T-helper 17 cell (primary cell): ENCODE measurements at places on chromosomes 12 and 14.

GRCh38 chr12:3438401-3438800 is 52.6 kb upstream of the PRMT8 start:
- DNase-seq, result no peak

- no peak for DNase-seq
These were observed 20.1 kb downstream of the DENND5B start for GRCh38 chr12:31570880-31571279.

DNA sequence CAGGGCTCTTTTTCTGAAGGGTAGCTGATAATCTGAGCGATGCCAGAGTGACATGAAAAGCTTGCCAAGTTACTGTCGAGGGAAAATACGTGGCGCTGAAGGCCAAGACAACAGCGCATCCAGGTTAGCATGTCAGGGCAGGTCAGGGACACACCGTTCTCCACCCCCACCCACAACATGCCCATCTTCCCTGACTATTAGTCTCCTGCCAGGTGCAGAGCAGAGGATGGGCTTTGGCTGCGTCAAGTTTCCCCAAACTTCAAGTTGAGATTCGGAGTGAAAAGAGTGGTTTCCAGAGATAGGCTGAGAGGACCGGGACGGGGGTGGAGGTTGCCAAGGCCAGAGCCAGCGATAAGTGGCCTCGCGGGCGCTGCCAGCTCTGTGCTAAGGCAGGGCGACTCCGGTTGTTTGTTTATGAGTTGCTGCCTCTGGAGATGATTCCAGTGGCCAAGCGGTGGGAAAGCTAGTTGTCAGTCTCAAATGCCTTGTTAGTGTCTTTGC is 1.7 kb downstream of the TRHDE start:
- DNase-seq, result no peak

- no peak for DNase-seq
These were observed 155.5 kb upstream of the NTF3 start for GRCh38 chr12:5276327-5276880.

GRCh38 chr12:92261071-92261470 is 115.4 kb upstream of the BTG1 start:
- DNase-seq, result no peak

DNA sequence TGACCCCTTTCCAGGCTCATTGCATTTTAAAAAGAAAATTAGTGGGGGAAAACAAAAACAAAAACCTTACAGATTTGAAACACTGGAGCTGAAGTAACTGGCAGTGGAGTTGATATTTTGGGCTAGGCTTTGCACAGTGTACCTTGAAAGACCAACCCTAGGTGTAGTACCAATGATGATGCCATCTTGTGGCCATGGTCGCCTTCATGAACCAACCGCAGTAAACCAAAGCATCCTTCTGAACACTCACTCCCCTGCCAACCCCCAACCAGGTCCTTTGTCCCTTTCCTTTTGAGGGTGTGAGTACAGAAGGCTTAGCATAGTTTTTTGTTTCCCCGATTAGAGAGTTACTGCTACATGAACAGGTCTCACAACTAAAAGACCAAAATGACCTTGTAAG is 5.9 kb downstream of the TOMM20L start:
- DNase-seq, result no peak

DNA sequence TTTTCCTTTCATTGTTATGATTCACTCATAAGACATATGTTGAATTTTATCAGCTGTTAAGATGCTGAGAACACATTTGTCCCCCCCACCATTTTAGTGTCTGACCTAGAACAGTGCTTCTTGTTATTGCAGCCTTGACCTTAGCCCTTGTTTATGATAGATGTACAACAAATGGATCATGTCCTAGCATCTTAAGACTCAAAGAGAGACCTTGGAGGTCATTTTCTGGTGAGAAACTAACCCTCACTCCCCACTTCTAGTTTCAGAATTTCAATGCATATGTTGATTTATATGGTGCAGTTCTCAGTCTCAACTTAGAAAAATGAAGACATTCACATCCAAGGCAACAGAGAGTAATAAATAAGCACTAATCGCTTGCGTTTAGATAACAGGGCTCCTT is 391.2 kb downstream of the AEBP2 start:
- DNase-seq, result no peak

DNA sequence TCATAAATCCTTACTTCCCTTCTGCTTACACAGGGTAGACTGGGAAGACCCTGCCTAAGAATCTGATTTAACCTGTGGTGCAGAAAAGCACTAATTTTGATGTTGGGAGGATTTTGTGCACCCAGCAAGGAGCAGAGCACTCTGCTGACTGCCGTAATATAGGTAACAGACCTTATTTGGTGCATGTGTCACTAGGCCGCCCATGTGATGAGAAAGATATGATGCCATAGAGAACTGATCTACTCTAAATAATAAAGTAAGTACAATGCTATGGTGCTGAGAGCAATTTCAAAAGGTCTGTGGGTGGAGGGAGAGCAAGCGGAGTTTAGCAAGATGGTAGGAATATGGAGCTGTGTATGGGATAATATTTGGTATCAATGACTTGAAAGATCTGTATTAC is 1663.6 kb upstream of the SEL1L start:
- no peak for DNase-seq

DNA sequence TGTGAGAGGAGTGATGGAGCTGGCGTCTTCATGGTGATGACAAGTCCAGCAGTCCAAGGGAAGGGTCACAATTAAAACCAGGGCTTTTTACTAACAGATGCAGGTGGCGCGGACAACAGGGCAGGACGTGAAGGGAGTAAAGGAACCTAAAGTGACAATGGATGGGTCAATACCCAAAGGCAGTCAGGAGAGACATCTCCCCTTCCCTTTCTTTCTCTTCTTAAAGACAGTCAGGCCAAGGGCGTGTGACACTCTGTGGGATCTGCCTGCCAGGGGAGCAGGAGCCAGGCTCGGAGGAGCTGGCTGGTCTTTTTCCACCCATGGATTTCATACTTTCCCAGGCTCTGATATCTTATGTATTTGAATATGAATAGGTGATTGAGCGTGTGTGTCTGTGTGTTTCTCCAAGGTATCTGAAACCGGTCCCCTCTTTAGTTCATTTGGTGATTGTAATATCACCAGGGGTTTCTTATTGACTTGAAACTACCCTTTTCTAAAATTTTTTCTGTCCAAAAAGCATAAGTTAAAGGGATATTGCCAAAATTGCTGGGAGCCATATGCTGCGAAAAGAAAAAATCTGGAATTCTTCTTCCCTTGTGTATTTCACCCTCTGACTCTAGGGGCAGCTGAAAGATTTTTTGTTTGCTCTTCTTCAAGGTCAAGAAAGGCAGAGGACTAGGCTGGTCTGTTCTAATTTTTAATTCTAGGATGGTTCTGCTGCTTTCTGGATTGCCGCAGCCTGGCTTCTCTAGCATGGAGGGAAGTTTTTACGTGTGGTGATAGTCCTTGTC is 61.8 kb downstream of the FBXL14 start:
- DNase-seq, result no peak

DNA sequence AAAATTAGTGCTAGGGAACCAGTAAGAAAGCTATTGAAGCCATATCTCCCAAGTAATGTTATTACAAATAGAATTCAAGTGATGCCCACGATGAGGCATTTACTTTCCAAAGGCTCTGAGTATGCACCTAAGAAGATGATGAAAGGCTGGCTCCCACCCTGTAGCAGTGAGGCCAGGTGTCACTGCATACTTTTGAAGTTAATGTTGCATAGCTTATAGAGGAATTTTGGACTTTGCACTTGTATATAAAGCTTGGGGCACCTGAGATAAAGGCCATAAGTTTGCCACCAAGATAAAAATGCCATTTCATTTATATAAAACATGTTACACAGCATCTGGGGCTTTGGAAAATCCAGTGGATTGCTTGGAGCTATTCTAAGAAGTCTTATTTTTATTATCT is 96.2 kb downstream of the PTPRB start:
- DNase-seq, result no peak

DNA sequence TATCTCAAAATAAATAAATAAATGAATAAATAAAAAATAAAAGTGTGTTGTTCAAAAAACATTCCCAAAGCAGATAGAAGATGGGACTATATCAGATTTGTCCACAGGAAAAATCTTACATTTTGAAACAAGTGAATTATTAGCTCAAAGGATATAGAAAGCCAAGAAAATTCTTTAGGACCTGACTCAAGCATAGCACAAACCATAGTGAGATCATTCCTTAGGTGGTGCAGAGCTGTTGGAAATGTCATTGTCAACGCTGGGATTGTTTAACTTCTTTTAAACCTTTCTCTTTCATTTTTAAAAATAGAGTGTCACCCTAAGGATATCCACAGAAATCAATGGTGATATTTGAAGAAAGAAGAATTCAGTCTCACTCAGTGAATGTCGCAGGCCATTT is 43.5 kb downstream of the DRAM1 start:
- no peak for DNase-seq

- DNase-seq, result no peak
These were observed 5.1 kb downstream of the MBIP start for GRCh38 chr14:36315159-36315853.

DNA sequence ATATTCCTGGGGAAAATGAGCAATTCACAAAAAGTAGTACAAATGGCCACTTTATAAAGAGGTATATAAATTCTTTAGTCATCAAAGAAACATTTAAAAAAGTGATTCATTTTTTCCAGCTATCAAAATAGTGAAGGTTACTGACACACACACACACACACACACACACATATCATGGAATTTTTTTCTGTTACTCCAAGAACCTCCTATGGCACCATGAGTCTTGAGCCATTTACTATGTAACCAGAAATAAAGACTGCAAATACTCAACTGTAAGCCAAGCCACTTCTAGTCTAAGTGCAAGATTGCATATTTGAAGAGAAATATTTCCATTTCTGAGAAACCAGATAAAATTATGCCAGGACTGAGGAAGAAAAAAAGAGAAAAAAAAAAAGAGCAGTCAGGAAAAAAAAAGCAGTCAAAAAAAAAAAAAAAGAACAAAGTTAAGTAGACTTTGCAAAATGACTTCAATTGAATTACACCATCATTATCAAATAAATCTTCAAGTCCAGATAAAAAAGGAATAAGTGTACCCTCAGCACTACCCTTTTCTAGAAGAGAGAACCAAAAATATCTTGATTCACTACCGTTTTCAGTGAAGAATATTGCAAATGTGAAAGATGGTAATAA is 275.7 kb downstream of the DAD1 start:
- DNase-seq, result no peak

DNA sequence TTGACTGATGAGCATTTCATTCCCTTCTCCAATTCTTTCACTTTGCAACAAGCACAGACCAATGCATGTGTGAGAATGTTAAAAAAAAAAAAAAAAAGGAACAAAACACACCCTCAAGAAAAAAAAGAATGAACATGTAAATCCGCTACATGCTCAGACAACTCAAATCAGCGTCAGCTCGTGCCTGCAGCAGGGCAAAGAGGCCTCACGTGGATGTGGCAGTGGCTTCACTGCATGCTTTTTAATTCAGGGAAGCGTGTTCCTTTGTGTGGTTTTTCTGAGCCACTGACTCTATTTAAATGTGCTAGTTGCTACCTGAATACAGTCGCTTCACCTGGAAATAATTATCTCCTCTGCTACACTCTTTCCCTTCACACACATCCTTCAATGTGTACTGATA is 55.1 kb downstream of the PPP1R36 start:
- no peak for DNase-seq

DNA sequence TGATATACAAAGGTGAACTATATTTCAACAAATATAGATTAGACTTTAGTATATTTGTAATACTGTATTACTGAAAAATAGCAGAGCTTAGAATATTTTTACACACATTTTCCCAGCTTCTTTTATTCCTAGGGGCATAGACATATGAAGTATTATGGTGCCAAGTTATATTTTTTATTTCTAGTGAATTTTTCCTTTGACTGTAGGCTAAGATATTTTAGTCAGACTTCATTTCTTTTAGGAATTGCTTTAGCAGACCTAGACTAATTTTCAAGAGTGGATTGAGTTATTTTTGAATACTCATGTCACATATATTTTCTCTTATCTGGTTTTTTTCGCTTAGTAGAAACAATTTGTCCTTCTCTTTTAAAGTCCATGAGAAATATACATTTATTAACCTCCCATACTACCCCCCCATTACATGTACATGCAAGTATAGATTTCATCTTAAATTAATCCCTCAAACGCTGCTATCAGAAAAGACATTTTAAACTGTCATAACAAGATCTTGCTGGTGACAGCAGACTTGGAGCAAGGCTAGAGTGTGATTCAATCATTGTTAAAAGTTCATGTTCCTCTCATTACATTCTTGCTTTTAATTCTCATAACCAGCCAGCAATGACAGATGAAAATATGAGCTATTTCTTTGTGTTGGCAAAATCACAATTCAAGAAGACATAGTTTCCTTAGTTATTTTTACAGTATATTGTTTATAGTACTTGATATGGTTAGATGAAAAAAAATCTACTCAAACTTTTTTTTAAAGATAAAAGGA is 456.1 kb downstream of the AEBP2 start:
- no peak for DNase-seq

- no peak for DNase-seq
These were observed 27.6 kb upstream of the ETV6 start for GRCh38 chr12:11621797-11622423.

GRCh38 chr14:50003213-50004021 is 110.5 kb downstream of the ARF6 start:
- peak; percentile 64 for DNase-seq

DNA sequence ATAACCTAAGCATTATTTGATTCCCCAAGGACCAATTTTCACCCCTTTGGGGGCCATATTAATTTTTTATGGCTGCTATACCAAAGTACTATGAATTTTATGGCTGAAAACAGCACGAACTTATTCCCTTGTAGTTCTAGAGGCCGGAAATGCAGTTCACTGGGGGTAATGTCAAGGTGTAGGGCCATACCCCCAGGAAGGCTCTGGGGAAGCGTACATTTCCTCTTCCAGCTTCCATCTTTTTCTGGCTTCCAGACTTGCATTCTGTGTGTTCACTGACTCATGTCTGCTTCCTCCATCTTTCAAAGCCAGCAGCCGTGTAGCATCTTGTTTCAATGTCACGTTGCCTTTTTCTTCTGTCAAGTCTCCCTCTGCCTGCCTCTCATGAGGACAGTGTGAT is 133.5 kb downstream of the BICD1 start:
- DNase-seq, result no peak

DNA sequence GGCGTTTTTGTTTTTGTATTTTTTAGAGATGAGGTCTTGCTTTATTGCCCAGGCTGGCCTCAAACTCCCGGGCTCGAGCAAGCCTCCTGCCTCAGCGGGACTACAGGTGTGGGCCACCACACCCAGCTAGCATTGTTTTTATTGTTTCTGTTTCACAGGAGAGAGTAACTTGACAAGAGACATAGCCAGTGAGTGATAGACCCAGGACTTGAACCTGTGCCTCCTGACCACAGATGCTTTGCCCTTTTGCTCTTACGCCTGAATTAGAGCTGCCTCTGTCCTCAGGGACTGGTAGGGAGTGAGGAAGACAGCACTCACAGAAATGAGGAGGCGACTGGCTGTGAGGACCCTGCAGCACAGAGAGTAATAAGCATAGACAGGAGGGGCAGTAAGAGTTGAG is 2.3 kb downstream of the EVL start:
- DNase-seq, result no peak
